Left lung (tissue), 14 donors: ENCODE measurements at places on chromosomes 4 and X.

GRCh38 chr4:52837716-52838558 lies 24.2 kb upstream of the RASL11B start:
- no peak for DNase-seq

GRCh38 chr4:148173397-148174017 lies 268.7 kb downstream of the NR3C2 start:
- DNase-seq: no peak

DNA sequence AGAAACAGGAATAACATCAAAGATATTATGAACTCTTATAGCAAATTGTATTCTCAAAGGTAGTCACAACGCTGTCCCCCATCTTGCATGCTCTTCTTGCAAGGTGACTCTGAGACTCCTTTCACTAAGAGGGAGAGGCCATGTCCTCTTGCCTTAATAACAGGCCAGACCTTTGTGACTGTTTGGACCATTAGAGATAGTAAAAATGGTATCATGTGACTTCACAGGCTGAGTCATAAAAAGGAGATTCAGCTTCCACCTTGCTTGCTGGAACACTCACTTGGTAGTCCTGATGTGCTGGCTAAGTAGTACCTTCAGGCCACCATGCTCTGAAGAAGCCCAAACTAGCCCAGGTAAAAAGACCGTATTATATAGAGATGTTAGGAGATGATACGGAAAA lies 143.8 kb downstream of the FBXW7 start:
- DNase-seq: no peak

DNA sequence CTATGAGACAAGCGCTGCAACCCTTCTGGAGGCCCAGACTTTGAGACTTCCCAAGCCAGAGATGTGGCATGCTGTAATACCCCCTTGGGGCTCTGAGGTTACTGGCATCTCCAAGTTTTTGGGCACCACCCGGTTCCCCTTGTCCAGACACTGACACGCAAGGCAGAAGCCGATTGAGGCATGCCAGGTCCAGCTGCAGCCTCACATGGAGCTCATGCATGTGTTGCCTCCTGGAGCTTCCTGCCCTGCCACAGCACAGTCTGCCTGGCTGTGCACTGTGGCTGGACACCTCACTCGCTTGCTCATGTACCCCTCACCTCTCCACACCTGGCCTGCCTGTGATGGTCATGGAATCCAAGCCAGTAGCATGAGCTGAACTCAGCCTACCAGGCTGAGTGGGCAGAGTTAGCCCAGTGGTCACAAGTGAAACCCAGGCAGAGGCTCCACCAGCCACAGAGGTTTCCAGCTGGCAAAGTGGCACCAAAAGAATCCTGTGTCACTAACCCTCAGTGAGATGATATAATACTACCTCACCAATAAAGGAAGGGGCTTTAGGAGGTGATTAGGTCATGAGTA lies 789.2 kb upstream of the INTU start:
- DNase-seq: no peak

GRCh38 chrX:44843753-44844152 lies at the start of gene DUSP21:
TSS of gene DUSP21 (plus strand) at chrX:44844021. CDS start at chrX:44844133, 112 bp downstream.
- DNase-seq: no peak

- no peak for DNase-seq
These were observed 24.3 kb upstream of the FAM47C start for GRCh38 chrX:36983831-36984230.

DNA sequence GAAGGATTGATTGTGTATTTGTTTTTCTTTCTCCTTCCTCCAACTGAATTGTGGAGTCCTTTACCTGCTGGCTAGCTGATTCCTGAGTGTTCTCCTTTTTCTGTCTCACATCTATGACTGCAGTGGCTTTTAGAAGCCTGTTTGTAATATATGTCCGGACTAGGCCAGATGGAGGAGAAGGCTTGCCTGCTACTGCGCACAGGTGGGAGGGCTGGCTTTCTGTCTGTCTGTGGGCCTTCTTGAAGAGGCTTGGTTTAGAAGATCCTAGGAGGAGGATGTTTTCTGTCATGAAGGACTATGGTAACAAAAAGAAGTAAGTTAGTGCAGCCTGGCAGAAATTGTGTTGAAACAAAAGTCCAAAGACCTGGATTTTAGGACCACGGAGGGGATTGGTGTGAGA lies 8.5 kb downstream of the PPP1R3F start:
- no peak for DNase-seq
